ENCODE measurements at places on chromosomes 7 and 10.

DNA sequence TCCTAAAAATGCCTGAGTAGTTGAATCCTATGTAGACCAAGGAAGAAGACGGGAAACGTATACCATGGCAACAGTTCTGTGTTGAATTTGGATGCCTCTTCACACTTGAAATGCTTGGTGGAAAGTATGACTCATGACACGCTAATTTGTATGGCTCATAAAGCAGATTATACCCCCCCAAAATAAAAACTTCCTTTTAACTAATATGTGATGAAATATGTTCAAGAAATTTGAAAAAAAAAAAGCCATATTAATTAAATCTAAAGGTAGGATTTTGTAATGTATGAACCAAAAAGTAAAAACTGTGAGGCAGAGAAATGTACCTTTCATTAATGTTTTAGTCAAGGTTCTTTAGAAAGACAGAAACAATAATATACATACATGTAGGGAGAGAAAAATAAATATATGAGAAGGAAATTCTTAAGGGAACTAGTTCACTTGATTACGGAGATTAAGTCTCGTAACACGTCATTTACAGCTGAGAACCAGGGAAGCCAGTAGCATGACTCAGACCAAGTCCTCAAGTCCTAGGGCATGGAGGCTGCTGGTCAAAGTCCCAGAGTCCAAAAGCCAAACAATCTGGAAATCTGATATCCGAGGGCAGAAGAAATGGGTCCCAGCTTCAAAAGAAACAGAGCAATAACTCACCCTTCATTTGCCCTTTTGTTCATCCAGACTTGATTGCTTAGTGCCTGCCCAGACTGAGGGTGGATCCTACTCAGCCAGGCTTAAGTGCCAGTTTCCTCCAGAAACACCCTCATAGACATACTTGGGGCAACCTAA is 485.1 kb downstream of the SEMA3D start:
- DNase-seq: no peak

- DNase-seq: no peak
Measured at GRCh38 chr7:122688400-122688998, 10.4 kb downstream of the RNF133 start.

- no peak for DNase-seq
Measured at GRCh38 chr10:132438091-132439024, 41.4 kb downstream of the PWWP2B start.

GRCh38 chr7:99004216-99004615 is 125.9 kb downstream of the TRRAP start:
- DNase-seq: no peak

DNA sequence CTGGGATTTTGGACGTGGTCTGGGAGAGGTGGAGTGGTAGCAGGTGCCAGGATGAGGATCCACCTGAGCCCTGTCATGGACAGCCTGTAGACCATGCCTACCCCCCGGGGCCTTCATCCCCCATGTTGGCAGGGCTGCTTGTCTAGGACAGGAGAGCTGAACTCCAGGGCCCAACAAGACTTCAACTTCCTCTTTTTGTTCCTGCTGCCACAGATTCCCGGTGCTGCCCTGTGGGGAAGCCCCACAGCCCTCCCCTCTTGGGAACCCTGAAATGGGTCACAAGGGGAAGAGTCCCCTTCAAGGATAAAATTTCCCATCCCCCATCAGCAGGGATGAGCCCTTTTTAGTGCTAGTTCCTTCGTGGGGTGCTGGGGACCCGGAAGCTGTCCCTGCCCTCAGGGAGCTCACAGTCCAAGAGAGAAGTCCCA is 1.3 kb upstream of the CUEDC2 start:
- DNase-seq: no peak

GRCh38 chr7:1247527-1248041 is 14.9 kb downstream of the UNCX start:
- no peak for DNase-seq

GRCh38 chr10:29734640-29734961 is 99.8 kb upstream of the SVIL start:
- DNase-seq: no peak

- no peak for DNase-seq
Measured at GRCh38 chr10:98778277-98778759, 331.6 kb upstream of the HPS1 start.

DNA sequence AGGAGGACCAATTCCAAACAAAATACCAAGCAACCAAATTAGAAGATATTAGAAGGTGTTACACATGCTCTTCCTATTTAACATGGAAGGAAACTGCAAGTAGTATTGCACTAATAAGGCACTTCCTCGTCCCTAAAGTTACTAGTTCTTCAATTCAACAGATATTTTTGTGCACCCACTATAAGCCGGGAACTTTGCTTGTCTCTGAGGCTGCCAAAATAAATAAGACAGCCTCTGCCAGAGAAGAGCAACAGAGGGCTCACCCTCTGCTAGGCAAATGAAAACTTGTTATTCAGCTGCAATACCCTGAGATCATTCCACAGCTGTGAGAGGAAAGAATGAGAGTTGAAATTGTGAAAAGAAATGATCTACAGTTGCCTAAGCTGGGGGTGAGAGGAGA is 37.4 kb upstream of the GSAP start:
- DNase-seq: no peak

DNA sequence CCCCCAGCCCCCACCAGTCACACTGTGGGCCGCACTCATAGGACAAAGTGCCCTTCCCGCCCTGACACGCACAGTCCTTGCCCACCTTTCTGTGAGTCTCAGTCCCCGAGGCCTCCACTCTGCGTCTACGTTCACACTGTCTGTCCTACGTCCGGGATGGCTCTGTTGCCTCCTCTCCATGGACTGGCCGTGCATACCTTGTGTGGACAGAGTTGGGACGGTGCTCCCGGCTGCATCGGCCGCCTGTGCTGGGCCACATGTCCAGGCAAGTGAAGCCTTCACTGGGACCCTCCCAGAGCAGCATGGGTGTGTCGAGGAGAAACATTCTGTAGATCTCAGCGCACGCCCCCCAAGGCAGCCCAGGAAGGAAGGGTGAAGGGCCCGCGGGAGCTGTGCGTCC is 239.0 kb downstream of the MGMT start:
- no peak for DNase-seq

DNA sequence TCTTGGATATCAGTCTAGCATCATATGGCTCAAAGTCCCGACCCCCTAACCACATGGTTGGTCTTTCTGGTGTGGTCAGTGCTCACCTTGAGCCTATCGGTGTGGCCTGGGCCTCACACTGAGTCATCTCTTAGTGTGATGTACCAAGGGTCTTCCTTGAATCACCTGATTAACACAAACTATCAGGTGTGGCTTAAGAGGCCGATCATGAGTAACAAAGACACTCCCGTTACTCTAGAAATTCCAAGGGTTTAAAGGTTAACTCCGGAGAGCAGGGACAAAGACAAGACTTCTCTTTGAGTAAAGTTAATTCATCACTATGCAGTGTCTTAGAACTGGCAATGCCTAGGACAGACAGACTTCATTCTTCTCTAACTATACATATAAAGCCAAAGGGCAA is 52.3 kb upstream of the ARMC3 start:
- no peak for DNase-seq

GRCh38 chr7:65390588-65390987 is 16.9 kb downstream of the ZNF92 start:
- DNase-seq: no peak

- DNase-seq: no peak
Measured at GRCh38 chr10:25901199-25901598, 32.8 kb upstream of the MYO3A start.

- DNase-seq: no peak
Measured at GRCh38 chr10:108782411-108782810, 1140.9 kb downstream of the XPNPEP1 start.

GRCh38 chr10:31875608-31876007 is 53.0 kb downstream of the ARHGAP12 start:
- DNase-seq: no peak

- no peak for DNase-seq
Measured at GRCh38 chr10:114684084-114684821, 26.2 kb upstream of the ABLIM1 start.

- no peak for DNase-seq
Measured at GRCh38 chr10:104303594-104304355, 34.5 kb downstream of the ITPRIP start.

GRCh38 chr10:118163217-118163616 is 116.5 kb upstream of the RAB11FIP2 start:
- no peak for DNase-seq

DNA sequence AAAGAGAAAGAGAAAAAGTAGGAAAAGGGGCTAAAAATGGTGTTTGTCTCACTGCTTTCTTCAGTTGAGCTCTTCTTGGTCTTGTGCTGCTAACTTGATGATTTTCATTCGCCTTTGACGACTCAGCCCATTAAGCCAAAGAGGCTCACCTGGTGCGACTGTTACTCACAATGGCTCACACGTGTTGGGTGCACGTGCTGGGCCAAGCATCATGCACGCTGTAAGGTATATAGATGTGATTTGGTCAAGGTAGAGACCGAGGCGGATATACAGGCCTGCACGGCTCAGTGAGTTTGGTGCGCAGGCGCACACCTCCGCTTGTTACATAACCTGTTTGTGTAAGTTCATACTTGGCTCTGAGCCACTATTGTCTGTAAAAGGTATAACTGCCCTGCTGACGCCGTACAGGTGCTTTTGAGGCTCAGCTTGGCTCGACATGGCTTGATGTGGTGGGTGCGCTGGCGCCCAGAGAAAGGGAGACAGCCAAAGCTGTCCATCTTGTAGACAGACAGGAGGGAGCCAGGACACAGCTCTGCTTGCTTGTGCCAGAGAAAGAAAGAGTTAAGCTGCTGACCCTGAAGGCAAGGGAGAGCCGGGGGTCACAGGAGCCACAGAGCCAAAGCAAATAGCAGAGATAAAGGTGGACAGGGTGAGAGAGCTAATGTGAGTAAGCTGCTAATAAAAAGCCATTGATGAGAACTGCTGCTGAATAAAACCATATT is 33.6 kb downstream of the ANKRD16 start:
- DNase-seq: no peak

- no peak for DNase-seq
Measured at GRCh38 chr7:46568420-46569132, 647.5 kb upstream of the IGFBP3 start.

DNA sequence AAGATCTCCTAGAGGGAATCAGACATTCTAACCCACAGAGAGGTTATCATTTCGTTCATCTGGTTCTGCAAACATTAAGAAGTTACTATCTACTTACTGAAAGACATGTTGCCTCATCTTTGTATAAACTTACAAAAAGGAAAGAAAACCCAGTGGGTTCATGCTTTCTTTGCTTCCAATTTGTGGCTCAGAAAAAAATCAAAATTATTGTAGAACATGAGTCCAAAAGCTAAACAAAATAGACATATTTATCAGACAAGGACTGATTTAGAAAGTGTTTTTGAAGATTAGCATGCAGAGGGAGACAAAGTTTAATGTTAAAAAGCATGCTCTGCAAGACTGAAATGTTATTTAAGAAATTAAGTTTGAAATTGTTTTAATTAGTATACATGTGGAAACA is 123.1 kb downstream of the MBL2 start:
- DNase-seq: no peak

DNA sequence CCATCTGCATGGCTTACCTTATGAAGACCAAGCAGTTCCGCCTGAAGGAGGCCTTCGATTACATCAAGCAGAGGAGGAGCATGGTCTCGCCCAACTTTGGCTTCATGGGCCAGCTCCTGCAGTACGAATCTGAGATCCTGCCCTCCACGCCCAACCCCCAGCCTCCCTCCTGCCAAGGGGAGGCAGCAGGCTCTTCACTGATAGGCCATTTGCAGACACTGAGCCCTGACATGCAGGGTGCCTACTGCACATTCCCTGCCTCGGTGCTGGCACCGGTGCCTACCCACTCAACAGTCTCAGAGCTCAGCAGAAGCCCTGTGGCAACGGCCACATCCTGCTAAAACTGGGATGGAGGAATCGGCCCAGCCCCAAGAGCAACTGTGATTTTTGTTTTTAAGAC is 12.4 kb downstream of the DUSP5 start:
- no peak for DNase-seq

GRCh38 chr10:72847681-72848080 is 45.9 kb upstream of the OIT3 start:
- DNase-seq: no peak

- no peak for DNase-seq
Measured at GRCh38 chr10:106789623-106790022, 374.9 kb downstream of the SORCS1 start.

DNA sequence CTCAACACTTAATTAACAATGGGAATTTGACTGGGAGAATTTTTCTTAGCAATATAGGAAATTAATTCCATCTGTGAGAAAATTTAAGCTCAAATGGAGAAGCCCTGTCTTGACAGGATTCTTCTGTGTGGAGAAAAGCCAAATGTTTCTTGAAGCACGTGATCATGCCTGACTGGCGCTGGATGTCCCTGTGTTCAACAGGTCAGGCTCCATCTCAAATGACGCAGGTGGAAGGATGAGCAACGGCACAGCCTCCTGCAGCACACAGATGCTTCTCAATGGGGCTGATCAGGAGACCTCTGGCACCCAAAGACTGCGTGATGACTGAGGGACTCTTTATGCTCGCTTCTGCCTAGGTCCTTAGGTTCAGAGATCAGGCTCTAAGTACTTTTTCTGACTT is 143.8 kb downstream of the RSU1 start:
- DNase-seq: peak; percentile 31

GRCh38 chr10:27439101-27439500 is 65.0 kb upstream of the RAB18 start:
- no peak for DNase-seq

DNA sequence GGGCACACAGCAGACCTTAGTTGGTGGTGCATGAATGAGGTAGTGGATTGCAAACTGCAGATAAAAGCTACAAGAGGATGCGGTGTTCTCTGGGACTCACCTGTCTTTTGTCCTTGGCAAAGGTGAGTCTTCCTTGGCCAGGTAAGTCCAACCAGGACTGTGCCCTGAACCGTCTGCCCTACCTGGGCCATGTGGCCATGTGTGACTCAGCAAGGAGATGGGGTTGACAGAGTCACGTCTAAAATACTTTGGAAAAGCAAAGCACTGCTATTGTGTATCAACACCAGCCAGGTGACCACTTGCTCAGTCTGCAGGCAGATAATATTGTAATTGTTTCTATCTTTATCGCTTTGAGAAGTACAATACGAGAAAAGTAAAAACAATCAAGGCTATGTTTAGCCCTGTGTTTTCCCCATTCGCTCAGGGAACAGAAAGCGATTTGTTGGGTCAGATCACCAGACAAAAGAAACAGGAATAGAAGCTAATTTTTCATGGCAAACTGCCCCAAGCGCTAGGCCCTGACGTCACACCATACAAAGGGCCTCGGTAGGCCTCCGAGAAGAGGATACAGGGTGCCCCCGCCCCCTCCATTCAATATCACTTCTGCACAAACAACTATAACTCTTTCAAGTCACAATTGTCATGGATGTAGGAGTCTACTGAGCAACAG is 57.3 kb downstream of the FAM53B start:
- DNase-seq: no peak

- DNase-seq: no peak
Measured at GRCh38 chr7:424301-424935, 95.2 kb downstream of the PDGFA start.

DNA sequence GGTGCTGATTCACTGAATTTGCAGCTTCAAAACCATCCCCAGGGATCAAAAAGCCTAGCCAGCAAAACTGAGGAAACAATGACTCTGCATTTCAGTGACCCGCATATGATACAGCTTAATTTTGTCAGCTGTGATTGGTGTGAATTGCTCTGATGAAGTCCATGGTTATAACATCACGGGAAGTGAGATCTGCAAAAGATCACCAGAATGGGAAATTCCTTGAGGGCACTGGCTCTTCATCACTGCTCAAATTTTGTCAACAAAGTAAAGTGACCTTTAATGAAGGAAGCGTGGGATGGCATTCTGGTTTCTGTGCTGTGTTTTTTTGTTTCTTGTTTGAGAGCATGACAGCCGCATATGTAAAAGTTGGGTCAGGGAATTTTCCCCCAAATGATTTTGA is 745.9 kb downstream of the GATA3 start:
- no peak for DNase-seq
